ENCODE measurements at places on chromosomes 2 and 18. TPM values are rescaled to one million over a fixed set of nuclear protein-coding genes. Genes with fewer than 3 reads are reported as not detected.

DNA sequence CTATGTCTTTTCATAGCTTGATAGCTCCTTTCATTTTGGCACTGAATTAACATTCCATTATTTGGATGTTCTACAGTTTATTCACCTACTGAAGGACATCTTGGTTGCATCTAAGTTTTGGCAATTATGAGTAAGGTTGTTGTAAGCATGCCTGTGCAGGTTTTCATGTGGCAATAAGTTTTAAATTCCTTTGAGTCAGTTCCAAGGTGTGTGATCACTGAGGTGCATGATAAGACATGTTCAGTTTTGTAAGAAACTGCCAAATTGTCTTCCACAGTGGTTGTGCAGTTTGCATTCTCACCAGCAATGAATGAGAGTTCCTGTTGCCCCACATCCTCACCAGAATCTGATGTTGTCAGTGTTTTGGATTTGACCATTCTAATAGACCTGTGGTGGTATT, 24.2 kb downstream of the XDH start:
- DNase-seq = no peak

- DNase-seq = no peak
Observed at GRCh38 chr18:63844254-63844653, 43.3 kb upstream of the SERPINB2 start.

GRCh38 chr2:226622484-226622883, 177.1 kb downstream of the IRS1 start:
- no peak for DNase-seq

DNA sequence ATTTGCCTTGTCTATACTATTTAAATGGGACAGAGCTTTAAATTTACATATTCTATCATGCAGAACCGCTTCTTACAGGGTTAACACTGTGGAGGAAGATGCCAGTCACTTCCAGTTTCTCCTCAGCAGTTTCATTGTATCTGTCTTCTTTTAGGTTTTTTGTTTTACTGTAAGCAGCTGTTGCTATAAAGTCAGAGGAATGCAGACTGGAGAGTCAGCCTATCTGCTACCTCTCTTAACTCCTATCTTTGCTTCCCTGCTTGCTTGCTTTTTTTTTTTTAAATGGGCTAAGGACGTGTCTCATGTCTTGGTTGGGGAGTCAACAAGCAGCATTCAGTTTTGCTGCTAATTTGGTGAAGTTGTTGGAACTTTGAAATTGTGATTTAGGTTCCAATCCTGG, 8.9 kb downstream of the EPC2 start:
- DNase-seq = no peak

DNA sequence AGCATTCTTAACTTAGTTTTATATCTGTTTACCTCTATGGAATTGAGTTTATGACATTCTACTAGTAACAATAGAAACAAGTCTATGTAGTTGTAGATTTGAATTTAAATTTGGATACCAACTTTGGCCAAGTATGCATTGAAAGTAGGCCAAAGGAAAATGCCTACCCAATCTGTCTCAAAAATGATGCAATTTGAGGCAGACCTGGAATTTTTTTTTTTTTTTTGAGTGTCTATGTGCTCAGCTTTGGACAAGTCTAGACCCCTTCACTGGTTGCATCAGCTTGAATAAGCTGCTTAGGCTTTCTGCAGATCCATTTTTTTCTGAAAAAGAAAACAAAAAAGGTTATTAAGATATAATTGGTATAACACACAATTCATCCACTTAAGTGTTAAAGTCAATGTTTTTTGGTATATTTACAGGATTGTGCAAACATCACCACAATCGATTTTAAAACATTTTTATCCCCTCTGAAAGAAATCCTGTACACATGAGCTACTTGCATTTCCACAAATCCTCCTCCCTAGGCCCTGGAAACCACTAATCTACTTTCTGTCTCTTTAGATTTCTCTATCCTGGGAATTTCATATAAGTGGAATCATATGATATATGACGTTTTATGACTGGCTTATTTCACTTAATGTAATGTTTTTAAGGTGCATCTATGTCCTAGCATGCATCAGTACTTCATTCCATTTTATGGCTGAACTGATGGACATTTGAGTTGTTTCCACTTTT, 185.1 kb upstream of the CCDC68 start:
- no peak for DNase-seq

- DNase-seq = no peak
Observed at GRCh38 chr2:56539618-56540017, 355.8 kb downstream of the CCDC85A start.

GRCh38 chr18:33576999-33577646, 896 bp upstream of the ASXL3 start:
- no peak for DNase-seq

DNA sequence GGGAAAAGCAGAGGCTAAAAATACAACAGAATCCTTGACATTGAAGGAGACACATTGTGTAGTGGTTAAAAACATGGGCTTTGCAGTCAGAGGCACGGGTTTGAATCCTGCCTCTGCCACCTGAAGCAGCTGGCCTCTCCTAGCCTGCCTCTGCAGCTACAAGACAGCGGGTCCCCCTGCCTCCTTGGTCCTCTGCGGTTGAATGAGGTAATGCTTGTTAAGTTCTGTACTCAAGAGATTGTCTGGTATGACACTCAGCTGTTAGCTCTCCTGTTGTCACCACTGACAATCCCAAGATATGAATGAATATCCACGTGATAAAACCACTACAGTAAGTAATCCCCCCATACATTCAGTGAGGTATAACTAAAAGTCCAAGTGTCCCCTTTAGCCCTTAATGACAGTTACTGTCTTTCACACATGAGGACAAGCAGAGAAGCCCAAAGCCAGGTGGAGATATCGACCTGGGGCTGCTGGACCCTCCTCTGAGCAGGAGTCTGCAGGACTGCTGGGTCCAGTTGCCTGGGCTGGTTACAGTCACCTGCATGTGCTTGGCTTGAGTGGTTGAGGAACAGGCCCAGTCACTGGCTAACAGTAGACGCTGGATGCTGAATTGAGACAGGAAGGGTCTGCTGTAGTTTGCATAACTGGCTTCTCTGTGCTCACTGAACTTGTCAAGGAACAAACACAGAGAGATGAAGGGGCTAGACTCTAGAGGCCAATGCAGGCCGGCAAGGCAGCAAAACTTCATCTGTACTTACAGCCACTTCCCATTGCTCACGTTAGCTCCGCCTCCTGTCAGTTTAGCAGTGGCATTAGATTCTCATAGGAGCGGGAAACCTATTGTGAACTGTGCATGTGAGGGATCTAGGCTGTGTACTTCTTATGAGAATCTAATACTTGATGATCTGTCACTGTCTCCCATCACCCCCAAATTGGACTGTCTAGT, 85.5 kb downstream of the TGFA start:
- no peak for DNase-seq

DNA sequence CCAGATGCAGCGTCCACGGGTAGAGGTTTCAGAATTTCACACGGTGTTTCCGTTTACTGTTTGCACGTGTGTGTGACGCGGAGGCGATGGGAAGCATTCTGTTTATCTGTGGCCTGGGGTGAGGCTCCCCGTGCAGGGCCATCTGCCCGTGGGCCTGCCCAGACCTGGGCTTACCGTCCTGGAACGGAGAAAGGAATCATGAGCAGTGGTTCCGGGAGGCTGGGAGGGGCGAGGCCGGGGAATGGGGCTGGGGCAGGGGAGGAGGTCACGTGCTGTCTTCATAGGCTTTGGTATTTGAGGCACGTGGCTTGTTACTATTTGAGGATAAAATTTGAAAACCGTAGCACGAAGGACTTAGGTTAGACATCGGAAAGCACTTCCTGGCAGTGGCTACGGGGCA, 77.9 kb downstream of the RTP5 start:
- no peak for DNase-seq

Gene RUFY4
- not detected for total RNA-seq

Gene SERPINB13
- total RNA-seq = 1.7 TPM

Gene GEN1
- total RNA-seq = 21.0 TPM
